Neuronal stem cell (in vitro differentiated cells): ENCODE measurements at places on chromosomes 1 and 21.

GRCh38 chr1:44831516-44831915 lies 11.5 kb downstream of the PTCH2 start:
- no peak overlapping the region for H3K27ac ChIP-seq
- no peak overlapping the region for H3K4me3 ChIP-seq
- no peak for DNase-seq
- no peaks in the 10 kb centered on the region for H3K36me3 ChIP-seq
- peaks cover 3% of the 10 kb centered on the region for H3K4me1 ChIP-seq

- no peak for DNase-seq
- no peaks in the 10 kb centered on the region for H3K4me1 ChIP-seq
- H3K27ac ChIP-seq: no peak overlapping the region
- H3K27me3 ChIP-seq: no peaks in the 10 kb centered on the region
- H3K4me3 ChIP-seq: no peak overlapping the region
- H3K36me3 ChIP-seq: no peaks in the 10 kb centered on the region
These were observed 47.1 kb upstream of the TLR5 start for GRCh38 chr1:223189903-223190724.

DNA sequence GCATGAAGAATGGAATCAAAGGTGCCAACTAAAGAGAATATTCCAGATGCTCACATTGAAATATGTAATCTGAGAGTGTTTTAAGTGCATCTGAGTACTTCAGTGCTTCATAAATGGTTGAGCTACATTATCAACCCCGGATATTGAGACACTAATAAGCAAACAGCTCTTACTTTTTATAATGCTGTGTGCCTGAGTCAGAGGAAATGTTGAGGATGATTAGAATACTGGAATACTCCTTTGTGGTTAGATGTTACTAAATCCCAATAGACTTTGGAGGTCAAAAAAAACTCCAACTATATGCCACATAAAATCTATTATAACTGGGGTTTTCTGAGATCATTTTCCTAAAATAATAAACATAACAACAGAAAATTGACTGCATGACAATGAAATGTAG lies 12.5 kb upstream of the KCNA3 start:
- DNase-seq: no peak
- no peaks in the 10 kb centered on the region for H3K36me3 ChIP-seq
- H3K27ac ChIP-seq: no peak overlapping the region
- H3K4me3 ChIP-seq: no peak overlapping the region
- H3K4me1 ChIP-seq: peaks cover 20% of the 10 kb centered on the region
- H3K27me3 ChIP-seq: no peaks in the 10 kb centered on the region

DNA sequence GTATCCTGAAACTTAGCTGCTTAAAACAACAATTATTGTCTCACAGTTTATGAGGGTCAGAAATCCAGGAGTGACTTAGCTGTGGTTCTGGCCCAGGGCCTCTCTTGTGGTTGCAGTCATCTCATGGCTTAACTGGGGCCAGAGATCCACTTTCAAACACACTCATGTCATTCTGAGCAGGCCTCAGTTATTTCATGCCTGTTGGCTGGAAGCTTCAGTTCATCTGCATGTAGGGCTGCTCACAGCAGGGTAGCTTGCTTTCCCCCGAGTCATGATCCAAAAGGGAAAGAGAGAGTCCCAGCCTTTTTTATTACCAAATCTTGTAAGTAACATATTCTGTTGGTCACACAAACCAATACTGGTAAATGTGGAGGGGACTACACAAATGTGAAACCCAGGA lies 96.6 kb upstream of the B3GALT2 start:
- no peak overlapping the region for H3K4me3 ChIP-seq
- no peak overlapping the region for H3K27ac ChIP-seq
- H3K36me3 ChIP-seq: no peaks in the 10 kb centered on the region
- H3K27me3 ChIP-seq: no peaks in the 10 kb centered on the region
- no peaks in the 10 kb centered on the region for H3K4me1 ChIP-seq
- no peak for DNase-seq

GRCh38 chr1:111334169-111334568 lies 43.5 kb downstream of the CHIA start:
- H3K27me3 ChIP-seq: no peaks in the 10 kb centered on the region
- no peaks in the 10 kb centered on the region for H3K36me3 ChIP-seq
- DNase-seq: no peak
- no peak overlapping the region for H3K4me3 ChIP-seq
- no peak overlapping the region for H3K27ac ChIP-seq

GRCh38 chr1:186575348-186575747 lies 104.9 kb downstream of the PTGS2 start:
- DNase-seq: no peak
- no peak overlapping the region for H3K27ac ChIP-seq
- no peaks in the 10 kb centered on the region for H3K27me3 ChIP-seq
- H3K4me3 ChIP-seq: no peak overlapping the region
- no peaks in the 10 kb centered on the region for H3K4me1 ChIP-seq
- no peaks in the 10 kb centered on the region for H3K36me3 ChIP-seq

DNA sequence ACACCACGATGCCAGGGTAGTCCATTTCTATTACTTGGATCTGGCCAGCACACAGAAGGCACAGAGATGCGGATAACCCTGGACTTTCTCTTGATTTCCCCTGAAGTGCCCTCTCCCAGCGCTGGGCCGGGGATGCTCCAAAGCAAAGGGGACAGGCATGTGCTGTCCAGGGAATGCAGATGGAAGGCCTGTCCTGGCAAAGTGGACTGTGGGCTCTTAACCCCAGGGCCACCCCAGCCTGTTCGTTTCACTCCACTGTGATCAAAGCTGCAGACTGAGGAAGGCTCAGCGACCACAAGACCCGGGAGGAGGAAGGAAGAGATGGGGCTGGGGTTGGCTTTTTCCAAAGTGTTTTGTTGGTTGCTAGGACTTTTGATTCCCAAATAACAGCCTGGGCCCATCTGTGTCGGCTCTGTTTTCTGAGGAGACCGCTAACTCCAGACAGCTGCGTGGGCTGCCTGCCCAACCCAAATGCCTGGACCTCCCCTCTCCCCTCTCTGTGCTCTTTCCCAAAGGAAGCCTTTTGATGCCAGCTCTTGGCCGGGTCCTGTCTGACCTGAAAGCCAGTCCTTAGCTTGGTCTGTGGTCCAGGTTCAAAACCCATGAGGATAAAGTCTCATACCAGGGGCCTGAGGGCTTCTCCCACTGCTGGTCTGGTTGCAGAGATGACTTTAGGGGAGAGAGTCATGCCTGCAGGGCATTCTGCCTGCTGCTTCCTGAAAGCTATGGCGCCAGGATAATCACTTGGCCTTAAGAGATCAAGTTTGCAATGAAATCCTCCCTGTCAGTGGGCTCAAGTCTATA lies 119.6 kb upstream of the CD34 start:
- no peak overlapping the region for H3K27ac ChIP-seq
- no peaks in the 10 kb centered on the region for H3K27me3 ChIP-seq
- DNase-seq: no peak
- no peak overlapping the region for H3K4me3 ChIP-seq

DNA sequence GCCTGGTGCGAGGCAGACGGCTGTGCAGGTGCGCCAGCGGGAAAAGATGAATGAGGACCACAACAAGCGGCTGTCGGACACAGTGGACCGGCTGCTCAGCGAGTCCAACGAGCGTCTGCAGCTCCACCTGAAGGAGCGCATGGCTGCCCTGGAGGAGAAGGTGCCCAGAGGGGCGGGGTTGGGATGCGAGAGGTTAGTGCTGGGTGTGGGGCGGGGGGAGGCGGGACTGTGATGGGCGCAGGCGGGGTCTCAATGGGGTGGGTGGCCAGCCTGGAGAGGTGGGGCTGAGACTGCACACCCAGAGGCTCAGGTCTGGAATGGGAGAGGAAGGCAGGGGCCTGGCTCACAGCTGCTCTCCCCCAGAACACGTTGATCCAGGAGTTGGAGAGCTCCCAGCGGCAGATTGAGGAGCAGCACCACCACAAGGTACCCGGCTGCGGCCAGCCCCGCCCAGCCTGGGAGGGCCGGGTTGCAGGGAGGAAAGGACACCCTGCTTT lies 22.3 kb downstream of the PPFIA4 start:
- H3K4me1 ChIP-seq: no peaks in the 10 kb centered on the region
- H3K4me3 ChIP-seq: no peak overlapping the region
- H3K36me3 ChIP-seq: no peaks in the 10 kb centered on the region

- no peak for DNase-seq
- peaks cover 17% of the 10 kb centered on the region for H3K4me1 ChIP-seq
- H3K4me3 ChIP-seq: no peak overlapping the region
- peaks cover 7% of the 10 kb centered on the region for H3K36me3 ChIP-seq
These were observed 9.3 kb downstream of the CDC14A start for GRCh38 chr1:100361511-100362089.

DNA sequence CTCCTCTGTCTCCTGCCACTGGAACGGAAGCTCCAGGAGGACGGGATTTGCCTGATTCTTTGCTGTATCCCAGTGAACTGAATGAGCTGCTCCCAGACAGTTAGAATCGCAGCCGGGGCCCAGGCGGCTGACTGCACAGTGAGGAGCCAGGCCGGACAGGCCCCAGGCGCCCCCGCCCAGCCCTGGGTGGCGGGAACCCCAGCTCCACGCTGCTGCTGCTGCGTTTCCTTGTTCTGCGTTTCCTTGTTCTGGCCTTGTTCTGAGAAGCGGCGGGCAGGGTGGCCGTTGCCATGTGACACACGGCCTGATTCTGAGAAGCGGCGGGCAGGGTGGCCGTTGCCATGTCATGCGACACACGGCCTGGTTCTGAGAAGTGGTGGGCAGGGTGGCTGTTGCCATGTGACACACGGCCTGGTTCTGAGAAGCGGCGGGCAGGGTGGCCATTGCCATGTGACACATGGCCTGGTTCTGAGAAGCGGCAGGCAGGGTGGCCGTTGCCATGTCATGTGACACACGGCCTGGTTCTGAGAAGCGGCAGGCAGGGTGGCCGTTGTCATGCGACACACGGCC lies 56.2 kb downstream of the SLC37A1 start:
- H3K4me3 ChIP-seq: no peak overlapping the region
- H3K27me3 ChIP-seq: no peaks in the 10 kb centered on the region
- no peak for DNase-seq
- peaks cover 16% of the 10 kb centered on the region for H3K4me1 ChIP-seq
- no peak overlapping the region for H3K27ac ChIP-seq
- H3K36me3 ChIP-seq: no peaks in the 10 kb centered on the region

GRCh38 chr21:19541602-19542001 lies 1138.0 kb upstream of the TMPRSS15 start:
- no peak overlapping the region for H3K4me3 ChIP-seq
- no peaks in the 10 kb centered on the region for H3K27me3 ChIP-seq
- H3K36me3 ChIP-seq: no peaks in the 10 kb centered on the region
- H3K27ac ChIP-seq: no peak overlapping the region

DNA sequence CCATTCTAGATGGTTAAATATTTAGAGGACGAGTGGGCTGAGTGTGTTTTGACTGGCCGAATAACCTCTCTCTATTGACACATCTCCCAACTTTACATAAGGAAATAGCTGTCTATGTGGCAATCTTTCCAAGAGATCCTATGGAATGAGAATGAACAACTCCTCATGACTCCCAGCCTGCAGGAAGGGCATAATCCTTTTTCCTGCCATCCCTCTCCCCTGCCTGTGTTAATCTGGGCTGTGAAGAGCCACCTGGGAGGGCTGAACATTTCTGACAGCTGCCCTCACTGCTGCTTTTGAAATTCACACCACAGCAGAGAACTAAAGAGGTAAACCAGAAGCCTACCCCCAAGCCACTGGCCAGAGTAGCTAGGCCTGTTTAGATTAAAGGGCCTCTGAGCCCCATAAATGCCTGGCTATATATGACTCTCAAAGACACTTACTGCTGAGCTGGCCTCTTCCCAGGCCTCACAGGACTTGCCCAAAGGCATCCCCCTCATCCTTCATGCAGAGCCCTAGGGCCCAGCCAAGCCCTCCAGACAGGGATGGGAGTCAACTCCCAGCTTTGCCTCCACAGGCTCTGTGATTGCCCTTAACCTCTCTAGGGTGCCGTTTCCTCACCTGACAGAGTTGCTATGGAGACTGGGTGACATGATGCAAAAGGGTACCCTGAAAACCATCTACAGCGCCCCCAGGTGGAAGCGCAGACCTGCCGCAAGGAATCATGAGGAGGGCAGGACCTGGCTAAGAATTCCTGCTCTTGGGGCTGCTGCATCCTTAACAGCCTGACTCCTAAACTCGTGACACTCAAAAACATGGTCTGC lies 42.0 kb upstream of the LDLRAP1 start:
- no peak for DNase-seq
- no peaks in the 10 kb centered on the region for H3K27me3 ChIP-seq
- peaks cover 7% of the 10 kb centered on the region for H3K36me3 ChIP-seq
- no peak overlapping the region for H3K4me3 ChIP-seq
- peaks cover 2% of the 10 kb centered on the region for H3K4me1 ChIP-seq

- no peak for DNase-seq
- H3K4me3 ChIP-seq: no peak overlapping the region
- no peaks in the 10 kb centered on the region for H3K4me1 ChIP-seq
- no peaks in the 10 kb centered on the region for H3K36me3 ChIP-seq
These were observed 32.4 kb upstream of the DUSP10 start for GRCh38 chr1:221774054-221774842.

GRCh38 chr21:44510508-44511218 lies 29.3 kb downstream of the KRTAP10-1 start:
- H3K36me3 ChIP-seq: no peaks in the 10 kb centered on the region
- DNase-seq: peak; percentile 72
- H3K27ac ChIP-seq: no peak overlapping the region
- H3K4me1 ChIP-seq: peaks cover 12% of the 10 kb centered on the region

DNA sequence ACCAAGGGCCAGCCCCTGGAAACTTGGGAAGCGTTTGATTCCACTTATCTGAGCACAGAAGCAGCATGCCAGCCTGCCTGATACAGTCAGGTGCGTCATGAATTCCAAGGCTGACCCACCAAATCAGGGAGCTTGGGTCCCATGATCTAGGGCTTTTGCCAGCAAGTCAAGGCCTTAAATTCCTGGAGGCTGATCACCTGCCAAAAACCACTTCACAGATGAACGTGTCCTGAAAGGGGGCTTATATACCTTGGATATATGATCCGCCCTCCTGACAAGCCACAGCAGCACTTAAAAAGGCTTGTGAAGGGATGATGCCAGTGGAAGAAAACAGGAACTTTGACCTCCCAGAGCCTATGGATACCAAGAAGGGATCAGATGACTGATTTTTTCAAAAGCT lies 24.0 kb upstream of the CLIC6 start:
- no peaks in the 10 kb centered on the region for H3K27me3 ChIP-seq
- DNase-seq: no peak
- H3K27ac ChIP-seq: no peak overlapping the region
- H3K4me1 ChIP-seq: peaks cover 3% of the 10 kb centered on the region
- H3K36me3 ChIP-seq: no peaks in the 10 kb centered on the region

GRCh38 chr1:206089341-206089740 lies 27.8 kb downstream of the AVPR1B start:
- H3K4me3 ChIP-seq: no peak overlapping the region
- H3K4me1 ChIP-seq: no peaks in the 10 kb centered on the region
- H3K27ac ChIP-seq: no peak overlapping the region
- peaks cover 12% of the 10 kb centered on the region for H3K27me3 ChIP-seq
- H3K36me3 ChIP-seq: no peaks in the 10 kb centered on the region

GRCh38 chr1:169495916-169496315 lies 10.2 kb upstream of the SLC19A2 start:
- H3K27me3 ChIP-seq: no peaks in the 10 kb centered on the region
- H3K4me1 ChIP-seq: no peaks in the 10 kb centered on the region
- H3K36me3 ChIP-seq: no peaks in the 10 kb centered on the region
- H3K27ac ChIP-seq: no peak overlapping the region
- H3K4me3 ChIP-seq: no peak overlapping the region

DNA sequence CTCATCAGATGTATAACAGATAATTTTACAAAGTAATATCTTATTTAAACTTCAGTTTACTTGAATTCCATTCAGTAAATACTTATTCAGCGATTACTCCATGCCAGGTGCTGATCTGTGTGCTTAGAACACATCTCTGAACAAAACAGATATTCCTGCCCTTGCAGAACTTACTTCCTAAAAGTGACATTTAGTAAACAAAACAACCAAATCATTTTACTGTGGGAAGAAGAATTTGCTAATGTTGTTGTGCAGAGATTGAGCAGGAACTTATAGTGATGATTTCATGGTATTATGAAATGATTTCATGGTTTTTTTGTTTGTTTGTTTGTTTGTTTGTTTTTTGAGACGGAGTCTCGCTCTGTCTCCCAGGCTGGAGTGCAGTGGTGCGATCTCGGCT lies 39.3 kb upstream of the WLS start:
- peaks cover 6% of the 10 kb centered on the region for H3K4me1 ChIP-seq
- H3K4me3 ChIP-seq: no peak overlapping the region
- H3K27me3 ChIP-seq: no peaks in the 10 kb centered on the region
